ENCODE measurements at places on chromosomes 3 and 15.

DNA sequence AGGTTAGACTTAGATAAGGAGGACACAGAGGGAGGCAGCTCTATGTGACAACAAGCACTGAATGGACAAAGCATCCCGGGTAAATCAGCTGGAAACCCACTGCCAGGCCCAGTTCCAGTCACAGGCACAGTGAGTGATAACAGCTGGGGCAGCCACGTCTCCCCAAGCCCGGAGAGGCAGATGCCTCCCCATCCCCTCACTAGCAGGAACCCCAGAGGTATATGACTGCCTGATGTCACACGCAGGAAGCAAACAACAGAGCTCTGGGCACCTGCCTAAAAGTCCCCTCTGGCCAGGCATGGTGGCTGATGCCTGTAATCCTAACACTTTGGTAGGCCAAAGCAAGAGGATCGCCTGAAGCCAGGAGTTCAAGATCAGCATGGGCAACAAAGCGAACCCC, 18.2 kb downstream of the C15orf62 start:
- DNase-seq = no peak

- no peak for DNase-seq
These were observed 215.5 kb downstream of the LRRC3B start for GRCh38 chr3:26838026-26838425.

GRCh38 chr15:70761046-70761445, 2.3 kb downstream of the UACA start:
- no peak for DNase-seq

DNA sequence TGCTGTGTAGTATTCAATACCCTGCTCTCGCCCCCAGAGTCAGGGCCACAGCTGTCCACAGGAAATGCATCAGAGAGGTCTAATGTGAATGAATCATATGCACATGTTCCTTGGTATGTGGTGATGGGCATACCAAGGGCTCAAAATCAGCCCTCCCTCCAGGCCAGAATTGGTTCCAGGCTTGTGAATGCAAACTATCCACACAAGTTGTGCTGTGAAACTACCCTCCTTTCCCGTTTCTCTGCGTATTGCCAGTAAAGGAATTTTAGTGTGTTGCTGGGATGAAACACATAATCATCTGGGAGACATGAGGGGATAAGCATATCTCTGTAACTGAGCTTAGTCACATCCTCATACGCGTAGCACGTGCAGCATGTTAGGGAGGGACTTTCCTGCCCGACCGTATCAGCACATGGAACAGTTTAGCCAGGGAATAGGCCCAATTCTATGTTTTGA, 9.2 kb upstream of the MME start:
- peak; percentile 92 for DNase-seq

- DNase-seq = no peak
These were observed 392.6 kb upstream of the ADAMTS9 start for GRCh38 chr3:65080432-65080831.

GRCh38 chr3:151276687-151277042, 1.7 kb downstream of the P2RY14 start:
- DNase-seq = no peak

- no peak for DNase-seq
These were observed 282.4 kb downstream of the ARPP21 start for GRCh38 chr3:35921718-35922117.

- DNase-seq = no peak
These were observed 130.3 kb downstream of the NR1I2 start for GRCh38 chr3:119912220-119912619.

DNA sequence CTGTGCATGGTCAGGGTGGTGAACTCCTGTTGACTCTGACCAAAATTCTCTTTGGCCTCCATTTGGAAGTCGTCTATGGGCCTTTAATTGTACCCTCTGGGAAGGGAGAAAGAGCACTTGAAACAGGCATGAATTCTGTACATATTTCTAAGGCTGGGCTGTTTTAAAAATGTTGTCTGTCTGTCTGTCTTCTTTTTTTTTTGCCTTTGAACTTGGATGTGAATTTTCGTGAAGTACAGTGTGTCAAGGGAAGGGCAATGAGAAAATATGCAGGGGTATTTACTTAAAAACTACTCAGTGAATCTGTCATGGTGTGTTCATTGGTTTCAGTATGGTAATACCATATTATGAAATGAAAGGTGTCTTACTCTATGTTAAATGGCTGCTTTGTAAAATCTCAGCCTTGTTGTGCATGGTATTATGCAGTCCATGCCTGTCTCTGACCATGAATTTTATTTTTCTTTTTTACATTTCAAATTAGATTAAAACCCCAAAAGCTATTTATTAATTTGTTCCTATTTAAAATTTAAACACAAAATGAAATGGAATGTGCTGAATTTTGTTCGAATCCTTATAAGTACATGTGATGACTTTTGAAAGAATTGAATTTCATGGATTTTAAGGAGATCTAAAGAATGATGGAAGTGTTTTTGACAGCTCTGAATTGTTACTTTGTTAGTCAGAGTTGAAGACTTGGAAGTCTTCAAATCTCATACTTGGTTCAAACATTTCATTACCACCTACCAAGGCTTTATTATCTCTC, 51.1 kb downstream of the RARB start:
- DNase-seq = no peak

GRCh38 chr3:4988983-4989834, 10.0 kb downstream of the BHLHE40 start:
- DNase-seq = no peak

DNA sequence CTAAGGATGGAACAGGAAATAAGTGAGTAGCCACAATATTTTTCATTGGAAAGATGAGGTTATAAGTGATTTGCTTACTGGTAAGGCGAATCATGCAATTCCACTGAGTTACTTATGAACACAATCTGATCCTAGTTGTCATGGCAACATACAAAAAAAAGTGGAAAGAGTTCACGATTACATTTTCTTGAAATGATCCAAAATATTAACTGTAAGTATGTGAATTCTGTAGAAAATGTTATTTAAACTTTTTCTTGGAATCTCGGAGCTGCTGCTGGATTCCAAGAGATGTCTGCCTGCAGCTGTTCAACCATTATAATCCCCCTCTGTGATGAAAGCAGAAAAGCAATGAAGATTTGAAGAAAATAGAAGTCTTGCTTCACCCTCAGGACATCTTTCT, 120.5 kb downstream of the KBTBD8 start:
- no peak for DNase-seq

DNA sequence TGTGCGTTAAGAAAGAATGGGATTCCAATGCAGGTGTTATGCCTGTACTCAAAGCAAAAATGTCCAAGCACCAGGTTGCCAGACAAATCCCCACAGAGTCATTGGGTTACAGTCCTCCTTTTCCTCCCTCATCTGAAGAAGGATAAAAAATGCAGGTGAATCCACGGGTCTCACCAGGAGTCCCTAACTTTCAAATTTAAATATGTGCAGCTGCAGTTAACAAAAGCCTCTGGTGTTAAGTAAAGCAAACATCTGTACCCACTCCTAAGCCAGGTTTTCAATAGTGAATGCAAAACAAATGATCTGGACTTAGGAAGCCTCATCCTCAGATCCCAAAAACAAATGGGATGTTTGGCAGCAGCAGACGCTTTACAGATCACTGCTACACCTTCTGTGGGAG, 70.4 kb upstream of the SETMAR start:
- no peak for DNase-seq

DNA sequence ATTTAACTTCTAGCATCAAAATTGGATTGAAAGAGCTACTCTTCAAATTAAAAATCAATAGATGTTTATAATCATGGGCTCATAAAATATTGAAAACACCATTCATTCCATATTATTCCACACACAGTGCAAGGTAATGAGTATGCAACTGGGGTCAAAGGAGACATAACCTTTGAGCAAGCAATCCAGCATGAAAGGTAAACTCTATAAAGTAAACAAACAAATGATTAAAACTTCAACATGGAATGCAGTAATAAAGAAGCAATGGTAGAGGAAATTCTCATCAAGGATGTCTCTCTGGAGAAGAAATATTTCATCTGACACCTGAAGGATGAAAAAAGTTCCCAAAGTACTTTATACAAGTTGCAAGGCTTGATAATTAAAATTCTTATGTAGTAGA, 25.8 kb downstream of the MECOM start:
- no peak for DNase-seq

GRCh38 chr3:46876313-46877300, 914 bp upstream of the PTH1R start:
- no peak for DNase-seq

DNA sequence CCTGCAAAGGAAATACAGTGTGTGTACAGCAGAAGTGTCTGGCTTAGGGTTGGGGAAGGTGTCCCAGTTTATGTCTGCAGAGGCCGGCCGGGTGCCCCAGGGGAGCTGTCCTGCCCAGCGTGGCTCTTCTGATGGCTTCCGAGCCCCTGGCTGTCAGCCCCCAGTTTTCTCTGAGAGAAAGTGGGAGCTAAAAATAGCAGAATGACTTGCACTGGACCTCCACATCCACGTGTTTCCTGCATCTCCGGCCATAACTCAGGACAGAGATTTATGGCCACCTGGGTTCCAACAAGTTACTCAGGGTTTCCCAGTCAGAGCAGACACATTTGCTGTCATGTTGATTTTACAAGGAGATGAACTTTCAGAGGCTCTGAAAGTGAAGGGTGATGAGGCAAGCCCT, 192.0 kb downstream of the ATP10A start:
- no peak for DNase-seq

- DNase-seq = no peak
These were observed 6.4 kb downstream of the NUDT16 start for GRCh38 chr3:131387796-131388489.

GRCh38 chr3:15007681-15008141, 57.4 kb downstream of the MRPS25 start:
- peak; percentile 74 for DNase-seq

DNA sequence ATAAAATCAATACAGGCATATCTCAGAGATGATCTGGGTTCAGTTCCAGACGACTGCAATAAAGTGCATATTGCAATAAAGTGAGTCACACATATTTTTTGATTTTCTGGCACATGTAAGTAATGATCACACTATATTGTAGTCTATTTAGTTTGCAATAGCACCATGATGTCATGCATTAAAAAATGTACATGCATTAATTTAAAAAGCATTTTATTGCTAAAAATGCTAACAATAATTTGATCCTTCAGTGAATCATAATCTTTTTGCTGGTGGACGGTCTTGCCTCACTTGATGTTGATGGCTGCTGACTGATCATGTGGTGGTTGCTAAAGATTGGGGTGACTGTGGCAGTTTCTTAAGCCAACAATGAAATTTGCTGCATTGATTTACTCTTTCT, 511.1 kb downstream of the OTOL1 start:
- DNase-seq = no peak

DNA sequence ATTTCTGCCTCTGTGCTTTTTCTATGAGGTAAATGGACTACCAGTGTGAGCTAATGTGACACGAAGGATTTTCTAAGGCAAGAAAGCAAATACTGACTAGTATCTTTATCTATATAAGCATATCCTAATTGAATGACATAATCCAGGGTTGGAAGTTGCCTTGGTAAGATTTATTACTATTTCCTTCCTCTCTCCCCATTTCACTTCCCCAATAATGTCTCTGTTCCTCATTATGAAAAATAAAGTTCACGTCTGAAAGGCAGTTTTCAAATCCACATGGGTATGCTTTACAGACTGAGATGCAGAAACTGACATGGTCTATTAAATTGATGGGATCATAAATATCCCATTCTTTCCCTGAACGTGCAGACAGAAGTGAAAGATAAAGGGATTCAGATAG, 86.0 kb downstream of the DTWD1 start:
- no peak for DNase-seq

All from stromal cell of bone marrow (primary cell).